ENCODE measurements at places on chromosomes 1 and 21.
A peak's percentile ranks its signal among the peaks of the same experiment; 100 is the strongest.

DNA sequence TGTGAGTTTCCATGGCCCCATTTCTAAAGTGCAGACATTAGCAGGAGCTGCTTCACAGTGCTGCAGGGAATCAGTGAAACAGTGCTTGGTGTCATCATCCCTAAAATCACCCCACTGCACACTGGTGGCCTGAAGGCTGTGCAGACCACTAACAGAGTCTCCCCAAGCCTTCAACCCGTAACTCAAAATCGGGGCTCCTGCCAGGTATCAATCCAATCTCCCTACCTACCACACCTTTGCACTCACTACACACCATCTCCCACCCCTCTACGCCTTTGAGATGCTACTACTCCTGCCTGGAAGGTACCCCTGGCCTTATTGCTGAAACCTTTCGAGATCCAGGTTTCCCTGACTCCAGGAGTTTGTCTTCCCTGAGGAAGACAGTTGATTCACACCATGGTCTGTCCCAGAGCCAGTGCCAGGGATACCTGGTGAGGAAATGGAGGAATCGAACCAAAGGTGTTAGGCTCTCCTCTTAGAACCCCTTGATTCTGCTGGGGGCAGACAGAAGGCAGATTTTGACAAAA is 25.5 kb downstream of the SLC2A1 start:
- no peak for DNase-seq

DNA sequence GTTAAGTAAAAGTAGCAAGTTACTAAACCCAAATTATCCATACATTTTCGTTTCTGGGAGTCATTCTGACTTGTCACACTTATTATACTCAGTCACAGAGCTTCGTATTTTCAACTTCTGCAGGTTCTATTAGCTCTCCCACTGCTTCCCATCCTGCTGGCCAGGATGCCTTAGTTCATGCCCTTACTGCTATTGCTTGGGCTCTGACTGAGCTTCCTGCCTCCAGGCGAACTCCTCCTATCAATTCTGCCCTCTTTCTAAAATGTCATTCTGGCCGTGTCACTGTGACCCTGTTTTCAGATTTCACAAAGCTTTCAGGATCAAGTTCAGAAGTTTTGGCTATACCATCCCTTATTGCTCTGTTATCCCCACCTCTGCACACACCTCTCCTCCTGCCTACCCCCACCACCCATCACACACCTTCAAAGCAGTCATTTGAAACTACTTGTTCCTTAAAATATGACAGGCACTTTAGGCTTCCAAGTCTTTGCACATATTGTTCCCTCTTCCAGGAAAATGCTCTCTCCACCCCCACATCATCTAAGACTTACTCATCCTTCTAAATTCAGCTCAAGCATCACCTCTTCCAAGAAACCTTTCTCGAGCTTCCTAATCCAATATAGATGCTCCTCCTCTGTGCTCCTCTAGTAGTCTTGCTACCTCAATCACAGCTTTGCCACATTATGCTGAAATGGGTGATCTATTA is 278.0 kb downstream of the BRINP2 start:
- DNase-seq: peak; percentile 34

GRCh38 chr1:162562470-162562828 is 927 bp downstream of the UAP1 start:
- no peak for DNase-seq

DNA sequence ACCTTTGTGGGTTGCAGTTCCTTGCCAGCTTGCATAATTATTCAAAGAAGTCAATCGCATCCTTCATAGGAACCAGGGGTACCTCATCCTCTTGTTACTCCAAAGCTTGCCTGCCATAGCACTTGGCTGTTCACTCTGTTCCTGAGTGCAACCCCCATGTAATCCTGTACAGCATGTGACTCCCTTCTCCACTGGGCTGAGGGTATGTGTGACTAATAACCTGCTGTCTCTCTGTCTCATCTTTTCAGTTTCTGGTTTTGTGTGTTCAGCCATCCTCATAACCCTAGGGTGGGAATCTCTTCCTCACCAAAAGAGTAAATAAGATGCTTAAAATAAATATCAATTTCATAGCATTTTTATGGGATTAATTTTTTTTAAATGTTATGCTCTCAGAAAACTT is 351.9 kb downstream of the S1PR1 start:
- DNase-seq: no peak

DNA sequence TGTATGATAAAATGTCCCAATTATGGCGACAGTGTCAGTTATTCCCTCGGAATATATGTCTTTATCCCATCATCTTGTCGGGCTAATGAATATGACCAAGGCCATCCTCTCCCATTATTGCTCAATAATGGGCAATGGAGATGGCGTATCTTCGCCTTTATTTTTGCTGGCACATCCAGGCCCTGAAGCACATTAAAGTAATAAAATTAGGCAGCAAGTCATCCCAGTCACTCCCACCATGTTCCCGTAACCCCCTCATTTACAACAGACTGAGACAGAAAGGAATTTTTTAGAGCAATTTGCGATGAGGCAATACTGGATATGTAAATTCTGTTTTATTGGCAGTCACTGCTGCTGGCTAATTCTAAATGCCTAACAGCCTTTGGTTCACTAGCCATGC is 35.3 kb downstream of the CLIC6 start:
- no peak for DNase-seq

DNA sequence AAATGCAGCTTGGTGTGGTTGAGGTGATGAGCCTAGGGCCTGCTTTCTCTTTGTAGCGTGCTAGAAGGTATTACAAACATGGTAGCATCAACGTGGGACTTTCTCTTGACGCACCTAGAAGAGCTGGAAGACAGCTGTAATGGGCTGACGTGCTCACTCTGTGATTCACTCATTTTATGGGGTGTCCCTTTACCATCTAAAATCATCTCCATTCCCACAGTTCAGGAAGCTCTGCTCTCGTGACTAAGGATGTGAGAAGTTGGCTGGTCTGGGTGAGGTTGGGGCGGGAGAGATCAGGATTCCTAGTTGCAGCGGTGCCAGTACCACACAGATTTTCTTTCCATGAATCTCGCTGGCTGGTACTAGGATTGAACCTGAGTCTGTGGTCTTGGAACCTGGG is 4.2 kb downstream of the HTR6 start:
- no peak for DNase-seq

- no peak for DNase-seq
Observed at GRCh38 chr1:178798232-178798861, 72.5 kb downstream of the ANGPTL1 start.

DNA sequence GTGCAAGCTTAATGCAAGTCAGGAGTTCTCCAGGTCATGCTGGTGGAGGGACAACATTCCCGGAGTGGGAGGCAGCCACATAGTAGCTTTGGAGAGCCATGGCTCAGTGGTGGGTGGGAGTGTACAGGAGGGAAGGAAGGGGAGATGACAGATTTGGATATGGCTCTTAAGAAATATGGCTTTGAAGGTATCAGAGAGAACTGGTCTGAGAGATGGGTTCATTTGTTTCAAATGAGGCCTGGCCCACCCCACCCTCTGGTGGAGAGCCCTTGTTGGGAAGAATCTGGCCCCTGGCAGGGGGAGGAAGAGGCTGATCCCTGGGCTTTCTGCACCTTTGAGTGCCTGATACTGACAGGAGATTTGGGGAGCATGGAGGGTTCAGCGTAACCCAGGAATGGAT is 6.1 kb downstream of the DMBX1 start:
- DNase-seq: no peak

DNA sequence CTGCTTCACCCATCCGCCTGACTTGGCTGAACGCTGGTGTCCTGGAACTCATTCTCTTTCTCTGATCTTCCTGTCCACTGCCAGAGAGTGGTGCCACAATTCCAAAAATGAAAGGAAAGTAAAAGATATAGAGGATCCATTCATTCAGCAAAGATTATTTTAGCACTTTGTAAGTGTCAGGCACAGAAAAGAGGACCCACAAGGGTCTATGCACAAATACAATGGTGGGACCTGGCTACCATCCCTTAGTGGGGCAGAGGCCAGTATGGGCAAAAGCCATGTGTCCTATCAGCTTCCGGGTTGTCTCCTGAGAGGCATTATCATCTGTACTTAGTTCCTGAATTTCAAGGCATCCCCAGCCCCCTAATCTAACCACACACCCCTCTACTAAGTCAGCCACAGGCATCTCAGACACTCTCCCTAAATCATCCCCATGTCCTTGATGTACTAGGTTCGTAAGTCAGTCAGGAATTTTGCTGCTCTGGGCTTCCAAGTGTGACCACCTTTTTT is 19.0 kb downstream of the SSR2 start:
- no peak for DNase-seq

All from head of caudate nucleus (tissue), 42 donors.